ENCODE measurements at places on chromosomes 4 and X. TPM values are rescaled to one million over a fixed set of nuclear protein-coding genes. Genes with fewer than 3 reads are reported as not detected.

Gene NUDT11
- total RNA-seq, result 5.2 TPM

Gene NUP62CL
- 6.1 TPM for total RNA-seq

Gene FRMPD3
- total RNA-seq, result 0.09 TPM

Gene XAGE1A
- not detected for total RNA-seq

Gene TRIM60
- not detected for total RNA-seq

Gene SYNPO2
- total RNA-seq, result 15.8 TPM

Gene GAGE12F
- not detected for total RNA-seq

Gene SLC34A2
- 4.9 TPM for total RNA-seq

Gene AFAP1
- total RNA-seq, result 3.2 TPM

Gene P2RY4
- total RNA-seq, result not detected

Gene RBPJ
- 42.1 TPM for total RNA-seq

Gene GCNA
- 2.8 TPM for total RNA-seq

Gene PROM1
- 1.1 TPM for total RNA-seq

Gene KLKB1
- 0.33 TPM for total RNA-seq

Gene SCML1
- 10.2 TPM for total RNA-seq

Gene CENPE
- total RNA-seq, result 21.2 TPM

Gene ING2
- total RNA-seq, result 14.9 TPM

Gene ERAS
- not detected for total RNA-seq

Gene CXorf49B
- 2.2 TPM for total RNA-seq

Gene FDCSP
- total RNA-seq, result 7.4 TPM

Gene STOX2
- total RNA-seq, result 5.3 TPM

Gene RADX
- total RNA-seq, result 1.2 TPM

Gene CEP135
- total RNA-seq, result 14.3 TPM

Gene STK26
- 79.0 TPM for total RNA-seq

Gene CHRDL1
- total RNA-seq, result 3.3 TPM

Gene L1CAM
- total RNA-seq, result 0.28 TPM

Gene LANCL3
- 0.24 TPM for total RNA-seq

Gene RTL5
- total RNA-seq, result 0.38 TPM

Gene NDST3
- 5.7 TPM for total RNA-seq

Gene UGT2B7
- total RNA-seq, result 0.42 TPM

Gene KLHL2
- 12.1 TPM for total RNA-seq

Gene UFSP2
- 38.9 TPM for total RNA-seq

Gene TLR1
- 17.4 TPM for total RNA-seq

Gene NWD2
- total RNA-seq, result under 0.01 TPM

Gene RHOXF1
- total RNA-seq, result 0.42 TPM

Gene PF4V1
- 0.14 TPM for total RNA-seq

Gene P2RY8
- total RNA-seq, result 15.8 TPM

Gene CXCL13
- total RNA-seq, result 1.9 TPM

Gene MTMR8
- 2.1 TPM for total RNA-seq

Gene TRIM75
- total RNA-seq, result not detected

Gene HEPH
- 2.4 TPM for total RNA-seq

Gene FGA
- 0.33 TPM for total RNA-seq

All from thymus (tissue), 14 donors.